ENCODE measurements at places on chromosomes 13 and 19.

DNA sequence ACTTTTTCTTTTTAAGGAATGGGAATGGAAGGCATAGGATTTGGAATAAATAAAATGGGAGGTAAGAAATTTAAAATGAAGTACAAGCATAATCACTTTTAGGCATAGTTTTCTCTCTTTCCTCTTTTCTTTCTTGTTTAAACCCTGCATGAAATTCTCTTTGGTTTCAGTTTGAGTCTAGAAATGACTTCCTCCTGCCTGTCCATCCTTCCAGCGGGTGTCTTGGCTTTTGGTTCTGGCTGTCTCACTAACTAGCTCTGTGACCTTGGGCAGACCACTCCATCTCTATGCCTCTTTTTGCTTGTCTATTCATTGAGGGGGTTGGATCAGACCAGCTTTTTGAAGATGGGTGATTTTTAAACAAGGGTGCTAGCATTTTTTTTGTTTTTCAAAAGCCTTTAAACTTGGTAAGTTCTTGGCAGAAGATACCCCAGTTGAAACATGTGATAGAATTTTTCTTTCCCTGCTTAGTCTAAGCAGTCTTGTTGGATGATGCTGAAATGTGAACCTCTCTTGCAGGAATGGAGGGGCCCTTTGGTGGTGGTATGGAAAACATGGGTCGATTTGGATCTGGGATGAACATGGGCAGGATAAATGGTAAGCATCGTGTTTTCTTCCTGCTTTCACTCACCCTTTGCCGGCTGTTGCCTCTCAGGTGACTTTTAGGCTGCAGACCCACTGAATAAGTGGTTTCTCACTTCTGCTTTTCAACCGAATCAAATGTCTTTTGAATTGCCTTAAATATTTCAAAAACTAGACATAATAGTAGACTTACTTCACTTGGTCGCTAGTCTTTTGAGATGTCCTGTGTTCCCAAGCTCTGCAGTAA, 28.6 kb downstream of the PRAM1 start:
- no peak for DNase-seq

DNA sequence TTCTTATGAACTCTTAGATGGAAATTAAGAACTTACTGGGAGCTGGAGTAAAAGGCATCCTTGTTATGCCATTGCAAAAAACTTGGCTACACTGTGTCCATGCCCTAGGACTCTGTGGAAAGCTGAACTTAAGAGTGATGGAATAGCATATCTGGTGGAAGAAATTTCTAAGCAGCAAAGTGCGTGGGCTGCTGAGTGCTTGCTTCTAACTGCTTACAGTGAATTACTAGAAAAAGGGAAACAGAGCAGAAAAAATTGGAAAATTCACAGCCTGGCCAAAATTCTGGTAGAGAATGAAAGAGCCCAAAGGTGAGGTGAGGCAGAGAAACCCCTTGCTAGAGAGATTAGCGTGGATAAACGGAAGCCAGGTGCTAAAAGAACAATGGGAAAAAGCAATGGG, 44.3 kb downstream of the ALOX5AP start:
- DNase-seq, result no peak

- DNase-seq, result no peak
Measured at GRCh38 chr19:19956434-19957075, 55.8 kb downstream of the ZNF93 start.

- DNase-seq, result no peak
Measured at GRCh38 chr19:49229416-49229815, 71.8 kb downstream of the TRPM4 start.

- DNase-seq, result peak; percentile 64
Measured at GRCh38 chr19:45403781-45404556, 900 bp downstream of the PPP1R13L start.

GRCh38 chr19:1220976-1221903, 15.7 kb downstream of the STK11 start:
- DNase-seq, result no peak

DNA sequence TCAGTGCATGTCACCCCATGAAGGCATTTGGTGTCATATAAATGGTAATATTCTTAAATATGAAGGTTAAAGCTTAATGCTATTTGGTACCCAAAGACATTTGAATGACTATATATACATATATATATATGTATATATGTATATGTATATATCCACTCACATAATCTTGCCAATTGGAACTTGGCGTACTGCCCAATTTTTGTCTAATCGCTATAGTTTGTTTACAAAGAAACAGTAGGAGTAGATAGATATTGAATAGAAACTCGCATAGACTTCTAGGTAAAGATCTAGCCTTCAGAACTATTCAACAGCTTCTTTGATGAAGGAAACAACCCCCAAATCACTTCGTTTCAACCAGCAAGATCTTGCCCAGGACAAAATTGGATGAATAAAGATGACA, 24.1 kb downstream of the KLF5 start:
- no peak for DNase-seq

DNA sequence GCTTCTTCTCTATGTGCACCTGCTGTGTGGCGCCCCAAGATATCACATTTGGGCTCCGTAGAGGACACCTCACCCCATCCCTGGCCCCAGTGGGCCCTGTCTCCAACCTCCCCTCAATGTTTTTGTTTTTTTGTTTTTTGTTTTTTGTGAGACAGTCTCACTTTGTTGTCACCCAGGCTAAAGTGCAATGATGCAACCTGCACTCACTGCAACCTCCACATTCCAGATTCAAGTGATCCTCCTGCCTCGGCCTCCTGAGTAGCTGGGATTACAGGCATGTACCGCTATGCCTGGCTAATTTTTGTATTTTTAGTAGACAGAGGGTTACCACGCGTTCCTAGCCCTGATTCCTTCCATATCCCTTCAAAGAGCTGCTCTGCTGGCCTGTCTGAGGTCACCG, 26.9 kb upstream of the TUBGCP3 start:
- no peak for DNase-seq

- DNase-seq, result no peak
Measured at GRCh38 chr19:10163536-10163935, 31.2 kb downstream of the DNMT1 start.

DNA sequence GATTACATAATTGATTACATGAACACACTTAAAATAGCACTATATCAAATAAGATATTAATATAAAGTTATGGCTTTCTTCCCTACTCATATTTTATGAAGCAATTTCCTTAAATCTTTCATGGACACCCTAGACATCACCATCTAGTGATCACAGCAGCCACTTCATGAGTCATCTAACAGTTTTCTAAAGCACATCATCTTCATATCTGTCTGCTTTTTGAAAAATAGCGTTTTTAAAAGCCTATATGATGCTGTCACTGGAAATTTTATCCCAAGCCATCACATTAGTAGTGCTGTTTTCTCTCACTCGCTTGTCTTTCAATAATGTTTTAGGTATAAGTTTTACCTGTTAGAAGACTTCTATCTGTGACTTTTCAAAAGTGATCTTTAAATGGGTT, 326.1 kb downstream of the SLITRK6 start:
- no peak for DNase-seq

DNA sequence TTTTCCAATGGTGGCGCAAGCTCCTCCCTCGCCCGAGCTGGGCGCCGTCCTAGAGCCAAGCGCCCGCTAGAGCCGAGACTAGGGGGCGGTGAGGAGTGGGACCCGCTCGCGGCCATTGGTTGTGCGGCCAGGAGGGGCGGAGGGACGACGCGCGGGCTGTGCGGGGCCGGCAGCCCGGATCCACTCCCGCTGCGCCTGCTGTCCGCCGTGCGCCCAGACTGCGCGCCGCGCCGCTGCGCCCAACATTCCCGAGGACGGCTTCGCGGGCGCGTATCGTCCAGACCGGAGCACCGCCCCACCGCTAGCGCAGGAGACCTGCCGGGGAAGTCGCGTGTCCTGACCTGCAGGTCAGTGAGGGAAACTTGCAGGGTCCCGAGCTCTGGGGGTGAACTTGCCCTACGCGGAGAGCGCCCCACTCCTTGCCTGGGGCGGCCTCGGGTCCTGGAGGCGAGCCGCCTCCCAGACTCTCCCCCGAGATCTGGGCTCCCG, at the start of gene SERTM1:
Gene SERTM1 (plus strand): TSS at position 183 of the 489 bp plus-strand sequence. CDS start 21,059 bp downstream, outside the sequence.
- DNase-seq, result peak; percentile 74

DNA sequence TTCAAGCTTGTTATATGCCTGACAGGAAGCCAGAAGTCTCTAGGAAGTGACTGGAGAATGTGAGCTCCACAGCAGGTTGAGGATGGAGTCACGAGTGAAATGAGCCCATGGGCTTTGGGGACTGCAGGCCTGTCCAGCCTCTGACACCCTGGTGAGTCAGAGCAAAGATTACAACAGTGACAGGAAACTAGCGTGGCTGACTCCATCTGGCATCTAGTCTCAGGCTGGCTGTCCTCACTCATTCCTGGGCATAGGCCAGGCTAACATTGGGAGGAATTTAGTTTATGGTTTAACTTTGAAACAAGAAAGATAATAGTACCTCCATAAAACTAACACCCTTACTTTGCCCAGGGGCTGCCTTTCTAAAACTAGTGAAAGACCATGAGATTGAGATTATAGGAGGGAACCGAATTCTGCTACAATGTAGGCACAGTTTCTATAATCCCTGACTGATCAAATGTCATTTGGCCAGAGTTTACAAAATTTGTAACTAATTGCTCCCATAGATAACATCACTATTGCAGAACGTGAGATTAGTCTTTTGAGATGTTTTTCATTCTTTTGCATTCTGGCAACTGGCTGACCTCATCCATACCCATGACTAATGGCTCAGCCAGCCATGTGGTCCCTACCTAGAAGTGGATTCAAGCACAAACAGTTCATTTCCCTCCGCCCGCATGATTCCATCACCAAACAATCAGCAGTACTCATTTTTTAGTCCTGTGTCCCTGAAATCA, 28.4 kb downstream of the PSG1 start:
- no peak for DNase-seq

GRCh38 chr13:34750078-34750931, 191.8 kb upstream of the NBEA start:
- peak; percentile 74 for DNase-seq

All from NCI-H748 treated with DMSO at 0.1 percent for 48 hours (cell line).